ENCODE measurements at places on chromosomes 6 and 20.

GRCh38 chr6:103280417-103280816, 1579.3 kb downstream of the HACE1 start:
- no peak for DNase-seq

DNA sequence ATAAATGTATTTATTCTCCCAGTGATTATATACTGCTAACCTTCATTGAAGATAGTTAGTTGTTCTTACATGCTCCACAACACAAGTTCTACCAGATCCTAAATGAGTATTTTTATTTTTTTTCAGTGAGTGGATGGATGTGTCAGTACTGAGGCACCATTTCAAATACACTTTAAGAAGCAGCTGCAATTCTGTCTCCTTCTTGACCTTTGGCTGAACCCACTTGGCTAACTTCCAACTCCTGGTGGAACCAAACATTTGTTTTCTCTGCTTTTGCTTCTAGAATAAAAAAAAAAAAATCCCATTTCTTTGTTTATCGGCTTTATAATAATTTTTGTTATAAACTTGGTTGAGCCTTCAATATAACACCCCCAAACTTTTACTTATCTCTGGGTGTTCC, 458.3 kb upstream of the MAP3K7 start:
- no peak for DNase-seq

- DNase-seq: no peak
Observed at GRCh38 chr6:30258204-30258603, 45.0 kb upstream of the TRIM26 start.

DNA sequence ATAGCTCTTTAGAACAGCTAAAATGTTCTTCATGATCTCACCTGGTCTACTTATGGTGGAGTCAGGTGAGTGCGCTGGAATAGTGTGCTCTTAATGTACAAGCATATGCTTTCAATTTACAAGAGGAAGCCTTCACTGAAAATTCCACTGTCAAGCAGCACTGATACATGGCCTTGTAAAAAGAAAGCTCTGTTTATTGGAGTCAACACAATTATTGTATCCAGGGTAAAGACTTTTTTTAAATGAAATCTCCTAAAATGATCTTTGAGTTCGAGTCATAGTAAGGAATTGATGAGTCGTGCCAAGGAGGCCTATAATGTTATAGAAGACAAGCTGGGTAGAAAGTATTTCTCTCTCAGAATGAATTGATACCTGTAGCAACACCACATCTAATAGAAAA, 41.6 kb upstream of the CARMIL1 start:
- DNase-seq: peak; percentile 57

GRCh38 chr6:31125162-31125561, 4.9 kb upstream of the CDSN start:
- no peak for DNase-seq

DNA sequence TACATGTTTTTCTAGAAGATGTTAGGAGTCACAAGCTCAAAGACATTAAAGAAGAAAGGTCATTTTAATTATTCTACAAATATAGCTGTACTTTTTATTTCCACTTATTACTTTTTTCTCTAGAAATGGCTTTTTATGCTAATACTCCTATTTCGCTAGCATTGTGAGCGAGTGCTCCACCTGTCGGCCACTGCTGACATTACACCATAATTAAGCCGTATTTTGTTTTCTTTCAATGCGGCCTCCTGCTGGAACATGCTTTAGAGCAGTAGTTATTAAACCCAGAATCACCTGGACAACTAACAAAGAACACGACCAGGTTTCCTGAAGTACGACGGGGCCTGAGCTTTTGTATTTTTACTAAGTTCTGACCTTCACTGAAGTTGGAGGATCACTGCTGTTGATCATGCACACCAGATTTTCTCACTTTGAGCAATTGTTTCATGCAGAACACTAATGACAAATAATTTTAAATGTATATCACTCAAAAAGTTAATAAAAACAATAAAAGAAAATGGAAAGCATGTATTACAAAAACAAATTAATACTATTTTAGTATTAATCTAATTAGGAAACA, 74.1 kb upstream of the PAK5 start:
- DNase-seq: peak; percentile 46

GRCh38 chr6:18350712-18351111, 36.4 kb upstream of the RNF144B start:
- DNase-seq: no peak

GRCh38 chr6:100415768-100416167, 49.0 kb downstream of the SIM1 start:
- no peak for DNase-seq

- DNase-seq: no peak
Observed at GRCh38 chr6:35729722-35730121, 7.1 kb upstream of the ARMC12 start.

DNA sequence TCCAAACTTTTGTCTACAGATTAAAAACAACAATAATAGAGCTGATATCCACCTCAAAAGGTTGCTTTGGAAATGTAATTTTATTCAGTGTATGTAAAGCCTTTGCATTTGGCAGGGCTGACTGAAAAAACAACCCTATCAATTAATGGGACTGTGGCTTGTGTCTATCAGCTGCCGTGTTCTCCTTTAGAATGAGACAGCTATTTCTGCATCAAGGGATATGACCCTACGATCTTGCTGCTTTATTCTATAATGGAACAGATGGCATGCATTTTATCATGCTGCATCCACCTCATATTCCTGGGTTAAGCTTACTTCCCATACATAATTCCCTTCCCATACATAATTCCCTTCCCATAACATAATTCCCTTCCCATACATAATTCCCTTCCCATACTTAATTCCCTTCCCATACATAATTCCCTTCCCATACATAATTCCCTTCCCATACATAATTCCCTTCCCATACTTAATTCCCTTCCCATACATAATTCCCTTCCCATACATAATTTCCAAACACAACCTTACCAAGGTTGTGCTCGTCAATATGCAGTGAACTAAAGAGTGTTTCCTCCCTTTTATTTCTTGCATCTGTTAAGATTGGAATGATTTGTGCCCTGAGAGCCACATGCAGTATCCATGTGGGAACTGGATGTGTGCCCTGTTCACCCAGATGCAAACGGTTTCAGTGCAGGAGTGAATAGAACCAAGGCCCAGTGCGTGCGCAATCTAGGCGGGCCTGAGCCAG, 26.8 kb downstream of the SERPINB6 start:
- DNase-seq: no peak

DNA sequence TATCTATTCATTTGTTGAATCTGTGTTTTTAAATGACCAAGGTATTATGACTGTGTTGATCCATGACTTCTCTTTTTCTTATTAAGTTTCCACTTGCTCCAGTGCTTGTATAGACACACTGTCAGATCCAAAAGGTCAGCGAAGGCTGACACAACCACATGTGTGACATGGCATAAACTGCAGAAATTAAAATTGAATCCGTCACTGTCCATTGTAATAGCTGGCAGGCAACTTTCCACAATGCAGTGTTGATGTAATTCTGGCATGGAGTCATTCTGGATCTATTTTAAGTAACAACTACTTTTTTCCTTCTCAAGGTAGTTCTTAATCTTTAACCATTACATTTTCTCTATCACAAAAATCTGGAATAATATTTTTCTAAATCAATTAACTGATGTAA, 145.3 kb downstream of the AIG1 start:
- DNase-seq: peak; percentile 20

All from EH (cell line).